Muscle of back (tissue), 13 donors: ENCODE measurements at places on chromosomes 2 and 18. TPM values are rescaled to one million over a fixed set of nuclear protein-coding genes. Genes with fewer than 3 reads are reported as not detected.
A peak's percentile ranks its signal among the peaks of the same experiment; 100 is the strongest.

DNA sequence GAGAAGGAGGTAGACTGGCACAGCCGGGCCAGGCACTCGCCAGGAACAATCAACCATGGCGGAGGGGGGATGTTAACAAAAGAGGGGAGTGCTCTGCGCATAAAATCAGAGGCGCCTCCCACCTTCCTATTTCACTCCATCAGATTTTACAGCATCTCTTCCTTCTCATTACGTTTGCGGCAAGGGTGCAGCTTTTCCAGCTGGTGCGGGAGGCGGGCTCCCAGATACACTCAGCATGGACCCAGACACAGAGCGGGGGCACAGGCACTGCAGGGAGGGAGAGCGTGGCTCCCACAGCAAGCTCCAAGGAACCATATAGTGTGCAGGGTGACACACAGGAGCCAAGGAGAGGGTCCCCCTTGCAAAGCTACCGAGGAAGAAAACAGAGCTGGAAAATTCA, 176.3 kb downstream of the EIPR1 start:
- no peak for DNase-seq

GRCh38 chr2:26757873-26758789, 6.0 kb upstream of the SLC35F6 start:
- peak; percentile 95 for DNase-seq

- peak; percentile 59 for DNase-seq
These were observed 49.9 kb downstream of the CD8B2 start for GRCh38 chr2:106537047-106537446.

GRCh38 chr2:152246686-152247336, 71.2 kb upstream of the STAM2 start:
- no peak for DNase-seq

DNA sequence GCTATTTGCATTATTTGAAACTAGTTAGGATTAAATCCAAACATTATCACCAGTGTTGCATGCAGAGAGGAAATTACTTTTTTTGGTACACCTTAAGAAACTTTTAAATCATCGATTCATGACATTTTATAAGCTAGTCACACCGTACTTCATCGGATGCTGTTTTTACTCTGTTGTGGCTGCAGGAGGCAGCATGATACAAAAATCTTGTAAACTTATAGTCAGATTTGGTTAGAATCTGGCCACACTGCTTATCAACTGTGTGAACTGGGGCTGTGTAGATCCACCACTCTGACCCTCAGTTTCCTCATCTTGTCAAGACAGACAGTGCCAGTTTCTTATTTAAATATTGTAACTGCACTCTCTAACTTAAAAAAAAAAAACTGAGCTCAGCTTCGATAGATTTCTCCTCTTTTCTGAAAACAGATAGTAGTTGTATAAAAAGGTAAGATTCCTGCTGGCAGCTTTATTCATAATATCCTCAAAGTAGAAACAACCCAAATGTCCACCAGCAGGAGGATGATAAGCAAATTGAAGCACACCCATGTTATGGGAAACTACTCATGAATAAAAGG, 77.8 kb downstream of the RAPGEF4 start:
- DNase-seq, result peak; percentile 40

DNA sequence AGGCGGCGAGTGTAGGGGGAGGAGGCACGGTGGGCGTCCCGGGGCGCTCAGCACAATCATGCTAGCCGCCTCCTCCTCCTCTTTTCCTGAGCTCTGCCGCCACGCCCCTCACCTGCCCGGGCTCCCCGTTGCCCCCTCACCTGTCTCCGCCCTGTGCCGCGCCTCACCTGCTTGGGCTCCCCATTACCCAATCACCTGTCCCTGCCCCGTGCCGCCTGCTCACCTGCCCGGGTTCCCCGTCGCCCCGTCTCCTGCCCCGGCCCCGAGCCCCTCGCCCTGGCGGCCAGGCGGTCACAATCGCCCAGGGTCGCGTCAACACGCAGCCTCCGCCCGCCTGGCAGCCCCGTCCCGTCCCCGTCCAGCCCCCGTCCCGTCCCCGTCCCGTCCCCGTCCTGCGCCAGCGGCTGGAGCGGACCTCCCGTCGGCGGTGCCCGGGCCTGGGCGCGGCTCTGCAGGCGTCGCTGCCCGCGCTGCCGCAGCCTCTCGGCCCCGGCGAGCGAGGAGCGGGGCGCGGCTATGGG, at the start of gene DCDC2C:
TSS of gene DCDC2C (plus strand) at position 340 of the 521 bp plus-strand sequence. CDS start at position 517, 177 bp downstream.
- no peak for DNase-seq

- peak; percentile 34 for DNase-seq
These were observed 178.2 kb downstream of the ANAPC1 start for GRCh38 chr2:111705711-111706336.

- DNase-seq, result no peak
These were observed 420.0 kb upstream of the SALL3 start for GRCh38 chr18:78559584-78559983.

DNA sequence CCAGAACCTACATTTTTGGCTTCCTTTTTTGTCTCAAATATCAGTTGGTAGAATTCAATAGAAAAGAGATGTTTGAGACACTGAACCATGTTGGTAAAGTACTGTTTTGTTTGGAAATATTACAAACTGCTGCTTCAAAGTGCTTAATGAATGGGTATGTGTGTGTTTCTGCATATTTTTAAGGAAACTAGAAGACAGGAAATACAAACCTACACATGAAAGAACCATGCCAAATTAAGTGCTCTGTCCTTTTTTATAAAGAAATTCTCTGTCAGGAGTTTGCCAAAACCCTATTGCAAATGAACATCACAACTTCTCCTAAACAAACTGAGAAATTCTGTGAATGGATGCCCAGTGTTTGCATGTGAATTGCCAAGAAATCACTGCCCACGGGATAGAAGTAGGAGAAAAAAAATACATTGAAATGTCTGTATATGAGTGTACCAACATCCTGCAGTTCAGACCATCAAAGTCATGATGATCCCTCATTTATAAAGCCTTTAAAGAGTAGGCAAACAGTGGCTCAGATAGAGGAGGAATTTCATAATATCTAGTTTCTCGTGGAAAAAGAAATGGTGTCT, 69.6 kb upstream of the RND3 start:
- DNase-seq, result no peak

DNA sequence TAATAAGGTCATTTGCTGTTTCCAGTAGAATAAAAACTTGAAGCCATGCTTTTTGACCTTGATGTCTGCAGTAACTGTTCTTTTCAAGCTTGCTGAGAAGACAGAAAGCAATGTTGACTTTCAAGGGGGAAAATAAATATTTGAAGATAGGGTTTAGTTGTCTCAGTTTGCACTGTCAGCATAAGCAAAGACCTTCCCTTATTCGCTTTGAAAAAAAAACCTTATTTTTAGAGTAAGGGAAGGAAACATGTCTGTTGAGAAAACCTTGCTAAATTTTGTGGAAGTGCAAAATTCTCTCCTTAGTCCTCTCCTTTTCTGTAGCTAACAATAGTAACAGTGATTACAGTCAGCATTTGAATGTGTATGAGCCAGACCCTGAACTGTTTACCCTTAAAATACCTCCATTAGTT, 43.1 kb downstream of the MAP4K4 start:
- no peak for DNase-seq

- no peak for DNase-seq
These were observed 178.1 kb downstream of the RAB3GAP1 start for GRCh38 chr2:135230150-135230549.

DNA sequence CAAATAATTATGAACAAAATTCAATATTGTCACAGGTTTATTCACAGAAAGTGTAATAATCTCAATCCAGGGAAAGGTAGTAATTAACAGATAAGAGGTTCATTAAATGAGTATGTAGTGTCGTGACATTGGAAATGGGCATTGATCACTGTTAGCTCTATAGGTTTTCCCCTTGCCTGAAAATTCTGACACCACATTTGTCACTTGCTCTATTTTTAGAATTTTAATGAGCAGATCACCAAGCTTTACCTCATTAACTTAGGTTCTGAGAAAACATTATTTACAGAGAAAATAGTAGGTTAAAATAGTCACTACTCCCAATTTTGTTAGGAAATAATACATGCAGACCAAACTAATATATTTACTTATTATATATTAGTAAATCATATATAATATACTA, 344.0 kb downstream of the DSC3 start:
- no peak for DNase-seq

DNA sequence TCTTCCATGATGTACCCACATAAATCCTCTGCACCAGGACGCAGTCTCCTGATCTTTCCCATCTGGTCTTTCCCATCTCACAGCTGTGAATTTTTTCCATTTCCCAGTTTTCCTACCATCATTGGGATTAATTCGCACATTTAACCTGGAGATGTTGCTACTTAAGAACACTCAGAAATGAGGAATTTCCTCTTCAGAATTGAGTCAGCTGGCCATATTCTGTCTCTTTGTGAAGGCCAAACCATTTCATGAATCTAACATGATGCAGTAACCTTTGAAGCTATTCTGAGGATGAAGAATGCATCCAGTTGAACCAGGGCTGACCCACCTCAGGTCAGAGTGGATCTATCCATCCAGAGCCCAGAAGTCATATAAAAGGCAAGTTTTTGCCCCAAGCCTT, 326.8 kb downstream of the SETBP1 start:
- DNase-seq, result no peak

DNA sequence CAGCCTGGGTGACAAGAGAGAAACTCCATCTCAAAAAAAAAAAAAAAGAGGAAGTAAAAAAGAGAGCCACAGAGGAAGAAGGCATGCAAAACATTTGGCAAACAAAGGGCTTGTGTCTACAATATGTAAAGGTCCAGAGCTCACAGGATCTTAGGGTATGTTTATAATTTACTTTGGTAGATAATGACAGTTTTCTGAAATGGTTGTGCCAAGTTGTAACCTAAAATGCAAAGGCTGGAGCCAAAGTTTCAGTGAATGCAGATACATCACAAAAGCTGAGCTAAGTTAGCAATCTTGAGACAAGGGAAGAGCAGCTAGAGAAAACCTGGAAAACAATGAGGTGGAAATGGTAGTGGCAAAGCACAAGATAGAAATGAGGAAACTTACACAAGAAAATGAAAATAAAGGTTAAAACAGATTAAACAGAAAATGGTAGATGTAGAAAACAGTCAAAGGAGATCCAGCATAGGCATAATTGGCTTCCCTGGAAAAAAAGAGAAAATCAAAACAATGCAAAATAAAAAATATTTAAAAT, 77.5 kb upstream of the HK2 start:
- DNase-seq, result no peak

DNA sequence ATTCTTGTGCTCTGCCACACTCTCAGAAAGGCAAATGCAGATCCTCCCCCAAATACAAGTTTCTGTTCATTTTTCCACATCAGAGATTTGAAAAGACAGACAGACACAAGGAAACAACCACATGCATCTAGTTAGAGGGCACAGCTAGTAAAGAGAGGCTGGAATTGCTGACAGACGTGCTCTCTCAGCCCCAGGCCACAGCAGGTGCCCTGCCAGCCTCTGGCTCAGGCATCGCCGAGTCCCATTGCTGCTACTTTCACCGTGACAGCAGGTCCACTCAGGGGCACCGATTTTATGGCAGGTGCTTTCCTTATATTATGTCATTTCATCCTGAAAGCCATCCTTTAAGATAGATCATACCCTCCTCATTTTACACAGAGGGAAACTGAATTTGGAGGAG, 507.5 kb downstream of the EIPR1 start:
- no peak for DNase-seq

DNA sequence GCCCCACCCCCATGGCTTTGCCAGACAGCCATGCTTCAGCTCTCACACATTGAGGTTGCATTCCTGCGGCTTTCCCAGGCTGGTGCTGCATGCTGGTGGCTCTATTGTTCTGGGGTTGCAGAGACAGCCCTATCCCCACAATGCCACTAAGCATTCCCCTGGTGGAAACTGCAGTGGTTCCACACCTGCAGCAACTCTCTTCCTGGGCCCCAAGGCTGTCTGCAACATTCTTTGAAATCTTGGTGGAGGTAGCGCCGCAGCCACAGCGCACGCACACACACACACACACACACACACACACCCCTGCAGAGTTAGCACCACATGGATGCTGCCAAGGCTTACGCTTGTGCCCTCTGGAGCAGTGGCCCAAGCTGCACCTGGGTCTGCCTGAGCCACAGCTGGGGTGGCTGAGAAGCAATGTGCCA, 21.4 kb downstream of the SFXN5 start:
- DNase-seq, result peak; percentile 12

DNA sequence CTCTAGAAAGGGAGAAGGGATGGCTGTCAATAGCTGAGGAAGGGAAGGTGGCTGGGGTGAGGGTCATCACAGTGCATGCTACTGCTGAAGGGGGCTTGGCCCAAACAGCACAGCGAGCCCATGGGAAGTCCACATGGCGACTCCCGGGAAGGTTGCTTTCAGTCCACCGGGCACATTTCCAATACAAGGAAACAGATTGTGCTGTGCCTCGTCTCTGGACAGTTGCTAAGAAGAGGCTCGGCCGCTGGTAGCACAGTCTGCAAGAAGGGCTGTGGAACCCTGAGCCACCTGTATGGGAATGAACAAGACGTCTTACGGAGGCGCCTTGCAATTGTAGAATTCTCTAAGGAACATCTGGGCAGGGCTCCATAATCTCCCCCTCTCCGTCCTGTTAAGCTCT, 123.1 kb downstream of the CELF4 start:
- no peak for DNase-seq

DNA sequence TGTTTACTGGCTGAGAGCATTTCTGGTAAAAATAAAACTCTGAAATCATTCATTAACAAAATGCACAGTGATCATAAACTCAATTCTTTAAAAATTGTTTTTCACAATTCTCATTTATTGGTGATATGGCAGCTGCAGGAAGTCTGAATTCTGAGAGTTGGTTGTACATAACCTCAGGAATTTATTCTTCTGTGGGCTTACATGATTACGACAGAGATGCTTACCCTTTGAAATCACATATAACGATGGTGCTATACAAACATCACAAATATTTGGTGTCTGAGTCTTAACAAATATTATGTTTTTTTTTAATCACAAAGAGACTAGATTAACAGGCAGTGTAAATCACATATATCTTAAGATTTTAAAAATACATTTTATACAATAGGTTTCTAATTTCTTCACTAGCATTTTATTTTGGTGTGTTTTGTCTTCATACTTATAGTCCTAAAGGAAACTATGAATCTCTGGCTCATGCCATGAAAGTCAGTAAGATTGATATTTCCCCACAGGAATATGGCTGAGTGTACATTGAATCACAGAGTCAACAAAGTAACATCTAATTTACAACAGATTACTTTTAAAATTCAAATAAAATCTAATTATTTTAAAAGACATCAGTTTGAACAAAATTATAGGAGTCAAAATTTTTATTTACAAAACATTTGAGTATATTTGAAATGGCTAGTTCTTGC, 318.8 kb upstream of the THUMPD2 start:
- no peak for DNase-seq

GRCh38 chr2:205683502-205684367, 1.4 kb downstream of the NRP2 start:
- DNase-seq, result no peak

GRCh38 chr2:64952511-64953482, 36.4 kb upstream of the SLC1A4 start:
- no peak for DNase-seq

TMEM163 gene
- 2.2 TPM for polyA plus RNA-seq

LHCGR gene
- polyA plus RNA-seq, result 0.18 TPM

FTCDNL1 gene
- polyA plus RNA-seq, result 1.6 TPM

CGREF1 gene
- 5.6 TPM for polyA plus RNA-seq

MOB4 gene
- 49.6 TPM for polyA plus RNA-seq

NOL4 gene
- polyA plus RNA-seq, result 0.21 TPM

C2orf78 gene
- not detected for polyA plus RNA-seq

FAM110C gene
- polyA plus RNA-seq, result 0.27 TPM

CNGA3 gene
- polyA plus RNA-seq, result 0.97 TPM

AGXT gene
- not detected for polyA plus RNA-seq

CYP26B1 gene
- 11.8 TPM for polyA plus RNA-seq

EFR3B gene
- polyA plus RNA-seq, result 6.4 TPM

POMC gene
- polyA plus RNA-seq, result 1.3 TPM
